ENCODE measurements at places on chromosomes 16 and 17.

- no peak for DNase-seq
Measured at GRCh38 chr16:9854675-9855074, 327.6 kb downstream of the GRIN2A start.

- no peak for DNase-seq
Measured at GRCh38 chr17:17514361-17514992, 18.3 kb upstream of the RASD1 start.

GRCh38 chr16:82653550-82654511 lies 27.1 kb downstream of the CDH13 start:
- DNase-seq = no peak

GRCh38 chr16:72788269-72788809 lies 259.6 kb downstream of the ZFHX3 start:
- DNase-seq = no peak

DNA sequence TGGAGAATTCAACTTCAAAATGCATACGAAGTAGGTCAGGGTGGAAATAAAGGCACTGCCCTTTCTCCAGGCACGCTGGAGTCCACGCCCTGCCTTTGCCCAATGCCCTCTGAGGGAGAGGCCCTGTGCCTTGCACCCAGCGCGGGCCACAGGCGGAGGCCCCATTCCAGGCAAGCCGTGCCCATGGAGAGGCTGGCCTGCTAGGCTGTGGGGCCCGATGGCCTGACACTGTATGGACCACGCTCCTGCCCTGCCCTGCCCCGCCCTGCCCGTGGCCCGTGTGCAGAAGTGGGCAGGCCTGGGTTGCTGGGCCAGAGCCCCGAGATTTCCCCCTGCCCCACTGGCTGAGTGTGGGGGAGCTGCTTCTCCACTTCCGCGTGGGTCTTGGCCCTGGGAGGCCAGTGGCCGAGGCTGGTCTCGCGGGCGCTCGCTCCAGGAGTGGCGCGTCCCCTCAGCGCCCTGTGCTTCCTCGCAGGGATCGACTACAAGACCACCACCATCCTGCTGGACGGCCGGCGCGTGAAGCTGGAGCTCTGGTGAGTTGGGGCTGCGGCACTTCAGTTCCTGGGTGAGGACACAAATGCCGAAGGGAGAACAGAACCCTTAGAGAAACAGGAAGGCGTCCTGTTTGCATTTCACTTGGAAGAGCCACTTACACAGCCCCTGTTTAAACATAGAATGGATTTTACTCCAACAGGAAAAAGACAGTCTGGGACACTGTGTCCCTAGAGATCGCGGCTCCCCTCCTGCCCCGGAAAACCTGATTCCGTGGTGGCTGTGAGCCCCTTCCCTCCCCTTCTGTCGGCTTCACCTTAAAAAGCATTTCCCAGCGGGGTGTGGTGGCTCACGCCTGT lies 13.8 kb upstream of the WFIKKN1 start:
- no peak for DNase-seq

DNA sequence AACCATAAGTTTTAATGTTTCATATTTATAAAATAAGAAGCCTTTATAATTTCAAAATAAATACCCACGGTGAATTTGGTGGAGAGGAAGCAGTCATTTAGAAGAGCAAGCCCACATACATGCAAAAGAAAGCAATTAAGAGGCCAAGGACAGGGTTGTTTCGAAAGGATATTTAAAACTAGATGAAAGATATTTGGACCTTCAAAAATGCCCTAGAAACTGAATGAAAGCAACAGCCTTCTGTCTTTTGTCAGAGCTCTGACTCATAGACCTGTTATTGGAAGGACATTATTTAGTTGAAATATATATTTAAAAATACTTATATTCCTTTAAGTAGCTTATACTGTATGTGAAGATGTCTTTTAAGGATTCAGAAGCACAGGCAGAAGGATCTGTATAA lies 8.6 kb upstream of the METTL9 start:
- DNase-seq = no peak

- peak; percentile 55 for DNase-seq
Measured at GRCh38 chr16:3065069-3065741, at the start of gene IL32. Gene IL32, plus strand, starts transcription at chr16:3065640. Its CDS starts 172 bp downstream, at chr16:3065812.

GRCh38 chr17:40345161-40345993 lies 19.2 kb downstream of the GJD3 start:
- no peak for DNase-seq

DNA sequence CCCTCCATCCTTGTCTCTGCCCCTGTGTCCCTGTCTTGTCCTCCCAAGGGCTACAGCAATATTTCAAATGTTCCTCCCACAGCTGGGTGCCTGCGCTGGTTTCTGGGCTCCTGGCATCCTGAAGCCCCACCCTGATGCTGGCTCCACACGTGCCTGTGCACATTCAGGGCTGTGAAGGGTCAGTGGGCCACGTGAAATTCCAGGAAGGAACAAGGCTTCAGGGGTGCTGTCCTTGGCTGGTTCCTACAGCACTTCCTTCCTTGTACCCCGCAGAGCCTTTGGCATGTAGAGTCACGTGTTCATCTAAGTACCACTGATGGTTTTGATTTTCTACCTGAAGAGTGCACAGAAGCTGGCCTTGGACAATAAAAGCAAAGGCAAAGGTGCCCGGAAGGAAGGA lies 57.7 kb upstream of the NLK start:
- no peak for DNase-seq

- no peak for DNase-seq
Measured at GRCh38 chr17:81493198-81494038, 19.2 kb downstream of the ACTG1 start.

GRCh38 chr17:27265333-27265732 lies 28.6 kb upstream of the WSB1 start:
- DNase-seq = no peak

DNA sequence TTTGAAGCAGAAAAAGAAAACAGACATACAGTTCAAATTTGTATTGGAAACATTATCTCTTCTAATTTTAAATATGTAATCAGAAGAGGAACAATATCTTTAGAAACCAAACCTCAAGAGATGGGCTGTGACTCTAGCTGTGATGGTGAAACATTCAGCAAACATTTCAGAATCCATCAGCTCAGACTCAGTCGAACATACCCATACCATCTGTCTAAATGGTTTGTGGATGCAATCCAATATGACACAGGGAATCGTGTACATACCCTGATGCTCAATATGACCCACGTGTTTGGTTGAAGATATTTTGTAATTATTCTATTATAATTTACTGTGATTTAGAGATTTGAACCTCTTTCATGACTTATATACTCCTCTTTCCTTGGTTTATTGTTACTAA lies 665.2 kb upstream of the CDH8 start:
- no peak for DNase-seq

DNA sequence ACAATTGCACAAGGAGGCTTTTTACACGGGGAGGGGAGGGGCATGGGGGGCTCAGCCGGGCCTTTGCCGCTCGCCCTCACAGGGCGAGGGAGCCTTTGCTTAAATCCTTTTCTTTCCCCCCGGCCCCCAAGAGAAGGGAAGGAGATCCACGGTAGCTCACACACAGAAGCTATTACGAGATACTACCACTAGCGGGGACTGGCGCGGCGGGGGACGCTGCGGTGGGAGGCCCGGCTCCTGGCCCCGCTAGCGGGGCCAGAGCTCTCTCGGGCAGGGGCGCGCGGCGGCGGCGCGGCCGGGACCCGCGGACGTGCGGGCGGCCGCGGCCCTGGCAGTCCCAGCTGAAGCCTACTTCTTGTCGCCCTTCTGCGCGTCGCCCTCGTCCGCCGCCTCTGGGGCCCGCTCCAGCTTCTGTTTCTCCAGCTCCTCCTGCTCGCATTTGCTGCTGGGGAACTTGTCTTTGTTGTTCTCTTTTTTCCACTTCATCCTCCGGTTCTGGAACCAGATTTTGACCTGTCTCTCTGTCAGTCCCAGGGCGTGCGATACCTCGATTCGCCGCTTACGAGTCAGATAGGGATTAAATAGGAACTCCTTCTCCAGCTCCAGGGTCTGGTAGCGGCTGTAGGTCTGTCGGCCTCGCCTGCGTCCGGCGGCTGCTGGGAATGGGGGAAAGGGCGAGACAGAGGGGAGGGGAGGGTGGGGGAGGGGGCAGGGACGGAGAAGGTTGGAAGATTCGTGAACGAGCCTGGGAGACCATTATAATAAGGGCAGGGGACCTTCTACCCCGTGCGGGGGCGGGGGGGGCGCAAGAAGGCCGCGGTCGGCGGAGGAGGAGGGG lies 2.0 kb downstream of the HOXB8 start:
- DNase-seq = no peak

DNA sequence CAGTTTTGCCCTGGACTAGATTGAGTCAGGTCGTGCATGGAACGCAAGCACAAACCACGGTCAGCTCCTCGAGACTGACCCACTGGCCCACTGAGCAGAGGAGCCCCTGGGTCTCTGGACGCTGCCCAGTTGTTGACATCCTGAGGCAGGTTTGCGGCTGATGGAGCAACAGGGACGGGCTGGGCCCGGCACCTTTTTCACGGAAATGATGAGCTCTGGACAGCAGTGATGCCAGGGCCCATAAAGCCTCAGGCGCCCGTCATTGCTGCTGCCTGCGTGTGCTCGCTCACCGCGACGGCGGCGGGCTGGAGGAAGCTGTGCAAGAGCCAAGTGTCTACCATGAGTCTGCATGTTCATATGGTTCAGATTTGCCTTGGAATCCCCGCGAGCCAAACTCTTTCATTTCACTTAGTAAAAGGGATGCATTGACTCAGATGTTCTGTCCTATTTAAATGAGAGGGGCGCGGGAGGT lies 30.8 kb upstream of the CRISPLD2 start:
- DNase-seq = no peak

DNA sequence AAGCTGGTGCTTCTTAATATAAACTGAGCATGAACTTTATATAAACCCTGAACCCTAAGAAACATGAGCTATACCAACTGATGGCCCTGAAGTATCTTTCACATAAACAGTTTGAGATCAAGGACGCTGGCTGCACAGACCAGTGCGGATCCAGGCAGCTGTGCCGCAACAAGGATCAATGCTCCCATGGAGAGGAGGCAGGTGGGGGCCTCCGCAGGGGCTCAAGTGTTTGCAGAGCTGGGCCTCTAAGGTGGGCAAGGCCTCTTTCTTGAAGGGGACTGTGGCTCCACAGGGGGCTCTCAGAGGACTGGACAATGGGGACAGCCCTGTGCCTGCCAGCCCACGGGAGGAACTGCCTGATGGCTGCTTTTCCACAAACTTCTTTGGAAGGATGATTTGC lies 46.0 kb downstream of the NDEL1 start:
- DNase-seq = no peak

DNA sequence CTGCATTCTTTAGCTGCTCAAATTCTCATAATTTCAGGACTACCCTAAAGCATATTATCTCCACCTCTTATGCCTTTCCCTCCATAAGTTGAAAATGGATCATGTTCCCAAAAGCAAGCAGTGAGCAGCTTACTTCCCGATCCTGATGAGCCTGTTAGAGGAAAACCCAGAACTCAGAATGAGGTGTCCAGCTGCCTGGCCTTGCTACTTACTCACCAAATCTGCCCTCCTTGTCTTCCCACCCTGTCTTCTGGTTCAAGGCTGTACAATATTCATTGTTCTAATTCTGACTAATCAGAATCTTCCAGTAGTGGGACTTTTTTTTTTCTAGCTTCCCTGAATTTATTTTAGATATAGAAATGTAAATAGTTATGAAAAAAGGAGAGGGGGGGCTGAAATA lies 10.8 kb downstream of the LYRM1 start:
- DNase-seq = no peak

GRCh38 chr17:66459811-66460270 lies 157.4 kb downstream of the PRKCA start:
- no peak for DNase-seq

- DNase-seq = no peak
Measured at GRCh38 chr17:76145231-76146052, 4.4 kb upstream of the FOXJ1 start.

DNA sequence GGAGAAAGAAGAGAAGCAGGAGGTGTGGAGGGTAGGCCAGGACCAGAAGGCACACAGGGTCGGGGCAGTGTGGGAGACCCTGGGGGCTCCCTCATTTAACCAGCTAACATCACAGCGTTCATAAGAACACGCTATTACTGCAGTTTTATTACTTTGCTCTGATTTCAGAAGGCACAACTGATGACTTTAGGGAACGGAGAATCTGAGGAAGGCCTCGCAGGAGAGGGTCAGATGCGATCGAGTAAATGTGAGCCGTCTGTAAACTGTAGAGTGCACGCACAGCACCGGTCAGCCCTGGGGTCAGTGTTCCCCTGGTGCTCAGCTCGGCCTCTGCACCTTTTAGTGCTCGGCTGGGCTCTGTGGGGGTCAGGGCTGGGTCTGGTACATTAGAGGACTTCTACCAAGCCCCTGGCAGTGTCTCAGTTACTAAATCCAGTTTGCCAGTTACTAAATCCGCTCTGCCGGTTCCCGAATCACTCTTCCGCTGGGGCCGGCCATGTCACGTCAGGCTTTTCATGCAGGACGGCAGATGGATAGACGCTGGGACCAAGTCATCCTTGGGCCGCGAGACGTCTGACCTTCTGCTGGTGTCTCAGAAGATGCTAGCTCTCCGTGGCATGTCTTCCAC lies 325.9 kb downstream of the SEC14L1 start:
- no peak for DNase-seq

GRCh38 chr17:68853439-68853838 lies 101.8 kb downstream of the ABCA8 start:
- DNase-seq = no peak

DNA sequence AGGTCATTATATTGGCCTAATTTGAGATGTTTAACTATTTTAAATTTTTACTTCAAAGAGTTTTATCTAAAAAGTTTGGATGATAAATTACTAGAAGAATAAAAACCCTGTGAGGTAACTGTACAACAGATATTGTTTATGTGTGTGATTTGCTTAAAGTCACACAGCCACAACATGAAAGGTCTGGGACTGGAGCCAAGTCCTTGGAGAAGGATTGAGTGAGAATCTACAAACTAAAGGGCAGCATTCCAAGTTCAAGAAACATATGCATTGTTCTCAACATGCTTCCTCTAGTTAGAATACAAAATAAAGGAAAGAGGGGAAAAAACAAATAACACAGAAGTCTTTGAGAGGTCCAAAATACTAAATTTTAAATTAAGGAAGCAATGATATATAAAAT lies 131.5 kb upstream of the MON1B start:
- DNase-seq = no peak

All from stimulated activated CD4-positive, alpha-beta T cell treated with anti-CD3 and anti-CD28 coated beads, TNF-alpha, amount 100 ng/mL, for 48 hours (primary cell).